ENCODE measurements at places on chromosomes 7 and 10.

DNA sequence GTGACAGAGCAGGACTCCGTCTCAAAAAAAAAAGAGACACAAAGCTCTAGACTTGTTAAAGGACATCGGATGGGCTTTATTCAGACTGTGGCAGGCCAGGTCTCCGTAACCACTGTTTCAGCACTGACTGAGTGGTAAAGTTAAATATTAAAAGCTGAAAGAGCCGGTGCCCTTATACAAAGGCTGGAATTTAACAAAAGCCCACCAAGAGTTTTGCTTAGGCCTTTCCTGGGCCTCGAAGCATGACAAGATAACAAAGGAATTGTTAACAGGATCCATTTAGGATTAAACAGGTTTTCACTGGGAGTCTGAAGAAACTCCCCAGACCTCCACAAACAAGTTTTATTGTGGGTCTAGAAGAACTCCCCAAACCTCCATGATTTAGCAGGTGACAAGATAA, 727.8 kb downstream of the TYW1 start:
- DNase-seq = no peak

- no peak for DNase-seq
These were observed 3.1 kb upstream of the BRI3 start for GRCh38 chr7:98278408-98278807.

DNA sequence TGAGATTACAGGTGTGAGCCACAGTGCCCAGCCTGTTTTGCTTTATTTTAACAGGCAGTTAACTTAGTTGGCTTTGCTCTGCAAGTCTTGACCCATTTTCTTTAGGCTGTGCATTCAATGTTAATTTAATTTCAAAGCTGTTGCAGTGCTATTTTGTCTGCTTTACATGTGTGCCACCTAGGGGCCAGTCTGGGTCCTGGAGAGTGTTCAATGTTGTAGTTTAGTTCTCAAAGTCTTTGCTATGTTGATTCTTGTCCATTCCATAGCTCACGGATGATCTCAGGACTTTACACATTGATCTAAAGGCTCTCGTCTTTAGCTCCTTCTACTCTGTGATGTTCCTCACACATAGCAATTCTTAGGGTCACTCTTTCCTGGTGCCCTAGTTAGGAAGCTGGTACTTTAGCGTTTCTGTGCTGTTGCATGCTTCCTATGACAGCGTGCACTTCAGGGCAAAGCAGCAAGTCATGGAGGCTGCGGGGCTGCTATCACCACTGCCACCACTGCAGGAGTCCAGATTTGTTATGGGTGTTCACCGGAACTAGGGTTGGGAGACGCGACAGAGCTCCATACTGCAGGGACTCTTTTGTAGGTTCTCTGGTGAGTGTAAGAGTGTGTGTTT, 16.4 kb upstream of the ABCA13 start:
- no peak for DNase-seq

DNA sequence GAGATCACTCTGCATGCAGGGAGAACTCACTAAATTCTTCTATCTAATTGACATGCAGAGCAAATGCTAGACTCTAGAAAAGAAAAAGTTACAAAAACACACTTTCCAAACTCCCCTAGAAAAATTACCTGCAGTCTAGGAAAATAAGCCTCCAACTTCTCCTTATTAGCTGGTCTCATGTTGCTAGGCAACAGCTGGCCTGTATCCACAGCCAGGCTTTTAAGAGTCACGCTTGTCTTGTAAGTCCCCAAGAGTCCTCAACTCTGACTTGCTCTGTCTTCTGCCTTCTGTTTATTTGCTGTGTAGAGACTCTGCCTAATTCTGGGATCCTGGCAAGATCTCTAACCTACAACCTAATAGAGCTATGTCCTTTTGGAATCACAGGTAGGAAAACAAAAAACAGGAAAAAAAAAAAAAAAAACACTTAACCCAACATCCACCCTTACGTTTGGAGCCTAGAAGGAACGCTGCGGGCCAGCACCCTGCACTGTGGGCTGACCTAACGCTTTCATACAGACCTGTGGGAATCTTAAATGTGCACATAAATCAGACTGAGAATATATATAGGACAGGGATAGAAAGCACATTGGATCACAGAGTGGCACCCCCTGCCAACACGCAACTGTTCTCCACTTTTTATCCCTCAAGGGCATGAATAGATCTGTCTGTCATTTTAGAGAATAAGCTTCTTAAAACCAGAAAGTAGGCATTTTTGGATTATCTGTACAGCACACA, 117.0 kb upstream of the PTPRZ1 start:
- no peak for DNase-seq

- DNase-seq = no peak
These were observed 4.4 kb upstream of the GRK5 start for GRCh38 chr10:119203006-119203405.

DNA sequence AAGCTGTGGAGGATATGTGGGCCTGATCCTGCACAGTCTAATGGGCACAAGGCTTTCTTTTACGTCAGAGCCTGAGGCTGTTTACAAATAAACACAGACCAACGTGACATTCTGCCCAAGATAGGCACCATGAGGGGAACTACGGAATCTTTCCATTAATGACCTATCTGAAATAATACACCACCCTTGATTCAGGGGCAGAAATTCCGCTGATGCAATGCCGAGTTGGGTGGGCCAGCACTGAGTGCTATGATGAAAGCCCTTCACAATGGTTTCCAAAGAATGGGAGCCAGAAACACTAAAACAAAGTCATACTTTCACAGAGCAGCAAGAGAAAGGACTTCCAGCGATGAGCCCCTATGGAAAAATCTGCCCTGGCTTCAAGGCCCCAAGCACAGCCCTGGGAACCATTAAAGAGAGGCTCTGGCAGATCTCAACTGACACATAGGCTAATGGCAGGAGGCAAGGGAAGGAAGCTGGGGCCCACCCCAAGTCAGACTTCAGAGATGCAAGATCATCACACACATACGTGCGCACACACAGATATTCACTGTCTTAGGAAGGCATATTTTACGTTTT, 72.2 kb upstream of the DLX6 start:
- no peak for DNase-seq

GRCh38 chr7:30196408-30196807, 61.6 kb downstream of the MTURN start:
- DNase-seq = no peak

GRCh38 chr7:27184337-27185012, 557 bp downstream of the HOXA11 start:
- no peak for DNase-seq

DNA sequence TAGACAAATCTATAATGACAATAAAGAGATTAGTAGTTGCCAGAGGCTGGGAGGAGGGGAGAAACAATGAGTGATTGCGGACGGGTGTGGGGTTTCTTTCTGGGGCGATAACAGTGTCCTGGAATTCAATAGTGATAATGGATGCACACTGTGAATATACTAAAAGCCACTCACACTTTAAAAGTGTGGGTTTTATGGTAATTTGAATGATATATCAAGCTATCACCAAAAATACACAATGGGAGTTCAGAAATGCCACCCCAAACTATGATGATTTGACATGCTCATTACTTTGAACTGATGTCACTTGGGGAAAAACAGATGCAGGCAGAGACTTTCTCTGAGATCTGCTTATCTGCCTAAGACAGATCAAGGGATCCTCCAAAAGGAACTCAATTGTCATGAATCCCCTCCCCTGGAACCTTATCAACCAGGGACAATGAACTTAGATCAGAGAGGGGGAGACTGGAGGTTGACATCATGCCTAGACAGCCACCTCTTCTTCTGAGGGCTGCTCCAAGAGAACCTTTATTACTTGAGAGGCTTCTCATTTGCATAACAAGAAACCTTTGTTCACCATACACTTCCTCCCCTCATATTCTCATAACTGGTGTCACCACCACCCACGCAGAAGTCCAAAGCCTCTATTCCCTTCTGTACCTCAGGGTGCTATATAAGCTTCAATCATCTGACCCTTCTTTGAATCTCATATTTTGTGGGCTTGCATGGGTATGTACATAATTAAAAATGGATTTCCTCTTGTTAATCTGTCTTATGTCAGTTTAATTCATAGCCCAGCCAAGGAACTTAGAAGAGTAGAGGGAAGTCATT, 14.8 kb upstream of the ZC3HAV1 start:
- DNase-seq = no peak

DNA sequence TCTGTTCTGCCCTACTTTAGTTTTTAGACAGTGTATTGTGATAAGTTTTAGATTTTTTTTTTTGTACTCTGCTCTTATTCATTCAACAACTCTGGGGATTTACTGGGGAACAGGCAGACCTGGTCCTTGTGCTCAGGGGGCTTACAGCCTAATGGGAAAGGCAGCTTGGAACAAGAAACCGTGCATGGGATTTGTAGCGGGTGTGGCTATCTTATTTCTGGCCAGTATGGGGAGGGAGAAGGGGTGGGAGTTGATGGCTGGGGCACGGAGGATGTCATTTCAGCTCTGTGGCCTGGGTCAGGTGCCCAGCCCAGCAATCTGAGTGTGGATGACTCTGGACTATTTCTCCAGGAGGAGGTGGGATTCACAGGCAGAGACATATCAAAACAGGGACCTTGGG, 47.0 kb downstream of the GRK5 start:
- no peak for DNase-seq

DNA sequence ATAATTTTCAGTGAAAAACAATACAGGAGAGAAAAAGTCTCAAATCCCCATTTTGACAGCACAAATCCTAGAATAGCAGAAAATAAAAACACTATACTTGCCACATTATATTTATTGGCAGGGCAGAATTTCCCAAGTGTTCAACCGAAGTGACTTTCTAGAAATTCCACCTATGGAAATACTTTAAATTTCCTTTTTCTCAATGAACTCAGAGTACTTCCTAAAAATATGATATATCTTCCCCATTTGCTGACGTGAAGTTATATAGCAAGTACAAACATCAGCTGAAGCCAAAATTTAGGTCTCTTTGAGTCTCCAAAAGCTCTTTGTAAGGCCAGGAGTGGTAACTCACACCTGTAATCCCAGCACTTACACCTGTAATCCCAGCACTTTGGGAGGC, 83.3 kb downstream of the NT5C2 start:
- DNase-seq = no peak

DNA sequence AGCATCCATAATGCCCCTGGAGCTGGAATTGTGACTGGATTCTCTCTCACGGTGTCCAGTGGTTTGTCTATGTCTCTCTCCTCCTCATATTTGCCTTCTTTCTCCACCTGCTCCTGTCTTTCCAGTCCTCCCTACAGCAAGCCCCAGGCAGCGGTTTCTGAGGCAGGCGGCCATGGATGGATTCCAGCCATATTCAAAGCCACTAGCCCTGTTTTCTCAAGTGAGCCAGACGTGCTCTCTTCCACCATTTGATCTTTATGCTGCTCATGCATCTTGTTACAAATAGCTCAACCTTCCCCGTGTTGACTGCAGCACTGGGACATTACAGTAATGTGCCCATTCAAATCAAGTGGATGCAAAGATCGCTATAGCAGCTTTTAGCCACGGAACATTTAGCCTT, 387.2 kb upstream of the PODXL start:
- no peak for DNase-seq

- no peak for DNase-seq
These were observed 2.2 kb downstream of the IFT22 start for GRCh38 chr7:101319401-101319800.

- DNase-seq = no peak
These were observed 323.4 kb downstream of the GRID1 start for GRCh38 chr10:86043236-86043635.

GRCh38 chr7:131057794-131058070, 269.9 kb upstream of the MKLN1 start:
- DNase-seq = peak; percentile 68

DNA sequence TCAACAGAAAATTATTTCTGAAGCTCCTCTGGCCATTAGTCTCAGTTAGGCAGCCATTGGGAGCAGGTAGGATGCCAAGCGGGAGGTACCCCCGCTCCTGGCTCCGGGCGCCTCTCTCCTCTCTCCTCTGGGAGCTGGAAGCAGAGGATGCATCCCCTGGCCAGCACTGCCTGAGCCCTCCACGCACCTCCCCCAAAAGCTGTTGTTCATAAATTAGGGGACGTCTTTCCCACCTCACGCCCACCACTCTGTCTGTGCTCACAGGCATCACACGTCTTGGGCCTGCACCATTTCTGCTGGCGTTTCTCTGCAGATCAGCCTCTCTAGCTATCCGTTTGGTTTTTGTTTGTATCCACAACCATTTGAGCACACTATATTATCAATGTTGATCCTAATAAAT, 609.0 kb upstream of the FOXK1 start:
- no peak for DNase-seq

GRCh38 chr10:120614680-120615079, 157.7 kb downstream of the PLPP4 start:
- DNase-seq = no peak

- DNase-seq = no peak
These were observed 9.2 kb downstream of the EGFR start for GRCh38 chr7:55028011-55028410.

GRCh38 chr10:29618341-29619171, 16.2 kb downstream of the SVIL start:
- DNase-seq = no peak

DNA sequence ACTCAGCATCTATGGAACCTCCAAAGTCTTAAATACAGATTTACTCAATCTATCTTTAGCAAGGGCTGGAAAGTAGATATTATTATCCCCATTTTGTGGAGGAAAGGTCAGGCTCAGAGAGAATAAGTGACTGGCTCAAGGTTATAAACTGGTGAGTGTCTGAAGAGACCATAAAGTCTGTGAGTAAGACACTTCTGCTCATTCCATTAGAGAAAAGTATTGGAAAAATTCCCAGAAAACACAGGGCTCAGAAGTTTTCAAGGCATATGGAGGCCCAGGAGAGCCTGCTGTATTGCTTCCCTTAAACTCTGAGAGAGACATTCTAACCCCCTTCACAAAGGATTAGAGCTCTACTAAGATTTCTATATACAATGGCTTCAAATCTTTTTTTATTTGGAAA, 134.8 kb downstream of the PCDH15 start:
- DNase-seq = no peak

DNA sequence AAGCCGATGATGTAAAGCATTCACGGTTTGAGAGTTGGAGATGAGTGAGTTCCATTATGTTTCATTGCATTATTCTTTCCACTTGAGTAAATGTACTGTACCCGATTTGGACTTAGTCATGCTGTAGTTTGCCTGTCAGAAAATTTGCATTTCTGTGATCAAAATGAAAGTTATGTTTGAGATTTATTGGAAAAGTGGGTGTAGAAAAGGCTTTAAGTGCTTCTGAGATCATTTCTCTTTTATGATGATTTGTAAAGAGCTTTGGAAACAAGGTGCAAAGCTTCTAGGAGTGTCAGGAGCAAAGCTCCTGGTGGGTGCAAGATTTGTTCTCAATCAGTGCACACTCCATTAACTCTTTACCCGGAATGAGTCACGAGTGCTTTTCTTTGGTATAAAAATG, 204.1 kb upstream of the POM121L12 start:
- DNase-seq = no peak

GRCh38 chr7:28955718-28956607, 2.2 kb downstream of the TRIL start:
- DNase-seq = peak; percentile 24

Measured in CD4-positive, alpha-beta T cell treated with Interferon gamma for 1 hour (primary cell).